Activated CD8-positive, alpha-beta memory T cell treated with anti-CD3 and anti-CD28 coated beads, Interleukin-2, amount 10 ng/mL, durations not matched to agents 7 days and 5 days (primary cell): ENCODE measurements at places on chromosomes 6 and 20. TPM values are rescaled to one million over a fixed set of nuclear protein-coding genes. Genes with fewer than 3 reads are reported as not detected.

TFAP2D gene
- total RNA-seq: not detected

RSPO3 gene
- total RNA-seq: not detected

CST4 gene
- total RNA-seq: not detected

SRF gene
- 45.0 TPM for total RNA-seq

FOXF2 gene
- total RNA-seq: not detected

EGFL8 gene
- total RNA-seq: 11.4 TPM

SPTLC3 gene
- 0.16 TPM for total RNA-seq

LINC00237 gene
- total RNA-seq: 0.35 TPM

CBLN4 gene
- total RNA-seq: not detected

HCRTR2 gene
- total RNA-seq: not detected

RBPJL gene
- total RNA-seq: not detected

SH3BGRL2 gene
- total RNA-seq: 0.42 TPM

CCN2 gene
- total RNA-seq: not detected

MAS1 gene
- total RNA-seq: not detected

RAB44 gene
- total RNA-seq: not detected

C6orf15 gene
- total RNA-seq: not detected

C4B gene
- 3.5 TPM for total RNA-seq

MYLK4 gene
- total RNA-seq: 0.18 TPM

TBXT gene
- total RNA-seq: not detected
